ENCODE measurements at places on chromosomes 4 and X. TPM values are rescaled to one million over a fixed set of nuclear protein-coding genes. Genes with fewer than 3 reads are reported as not detected.

Gene PABPC4L
- not detected for total RNA-seq

Gene ADGRG4
- not detected for total RNA-seq

Gene SSX1
- not detected for total RNA-seq

Gene USP17L26
- not detected for total RNA-seq

Gene MPP1
- total RNA-seq: 75.0 TPM

All from T-helper 17 cell (primary cell).